ENCODE measurements at places on chromosomes 3 and 15.

- no peak for DNase-seq
Measured at GRCh38 chr3:123129092-123129491, 62.3 kb downstream of the PDIA5 start.

- DNase-seq: no peak
Measured at GRCh38 chr3:182947888-182948287, 32.5 kb downstream of the DCUN1D1 start.

GRCh38 chr3:138078901-138079344, 36.5 kb downstream of the DZIP1L start:
- DNase-seq: no peak

DNA sequence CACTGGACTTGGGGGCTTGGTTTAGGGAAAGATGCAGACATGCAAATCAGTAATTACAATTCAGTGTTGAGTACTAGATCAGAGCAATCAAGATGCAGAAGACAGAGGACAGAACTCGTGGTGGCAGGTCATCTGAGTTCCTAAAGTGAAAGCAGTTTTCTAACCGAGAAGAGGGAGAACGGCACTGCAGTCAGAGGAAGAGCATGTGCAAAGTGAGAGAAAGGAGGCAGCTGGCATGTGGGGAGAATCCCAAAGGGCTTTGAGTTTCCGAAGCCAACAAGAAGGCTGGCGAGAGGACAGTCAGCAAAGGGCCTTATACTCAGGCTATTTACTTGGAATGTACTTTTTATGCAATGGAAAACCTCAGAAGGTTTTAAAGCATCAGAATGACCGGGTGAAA, 87.0 kb downstream of the ANP32A start:
- no peak for DNase-seq

- DNase-seq: no peak
Measured at GRCh38 chr15:29480278-29480677, 210.7 kb upstream of the NSMCE3 start.

DNA sequence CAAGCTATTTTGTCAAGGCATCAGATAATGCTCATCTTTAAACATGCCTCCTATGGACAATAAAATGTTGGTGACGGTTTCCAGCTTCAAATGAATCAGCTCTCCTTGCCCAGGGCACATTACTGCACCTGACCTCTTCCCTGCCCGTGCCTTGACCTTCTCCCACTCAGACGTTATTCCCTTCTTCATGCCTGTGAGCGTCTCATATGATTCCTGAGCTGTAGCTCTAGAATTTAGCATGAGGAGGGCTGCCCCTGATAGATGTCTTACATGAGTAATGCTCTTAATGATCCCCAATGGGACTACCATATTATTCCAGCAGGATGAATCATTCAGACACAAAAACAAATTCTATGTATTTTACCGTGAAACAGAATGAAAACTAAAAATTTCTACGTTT, 762.7 kb downstream of the ROBO1 start:
- no peak for DNase-seq

DNA sequence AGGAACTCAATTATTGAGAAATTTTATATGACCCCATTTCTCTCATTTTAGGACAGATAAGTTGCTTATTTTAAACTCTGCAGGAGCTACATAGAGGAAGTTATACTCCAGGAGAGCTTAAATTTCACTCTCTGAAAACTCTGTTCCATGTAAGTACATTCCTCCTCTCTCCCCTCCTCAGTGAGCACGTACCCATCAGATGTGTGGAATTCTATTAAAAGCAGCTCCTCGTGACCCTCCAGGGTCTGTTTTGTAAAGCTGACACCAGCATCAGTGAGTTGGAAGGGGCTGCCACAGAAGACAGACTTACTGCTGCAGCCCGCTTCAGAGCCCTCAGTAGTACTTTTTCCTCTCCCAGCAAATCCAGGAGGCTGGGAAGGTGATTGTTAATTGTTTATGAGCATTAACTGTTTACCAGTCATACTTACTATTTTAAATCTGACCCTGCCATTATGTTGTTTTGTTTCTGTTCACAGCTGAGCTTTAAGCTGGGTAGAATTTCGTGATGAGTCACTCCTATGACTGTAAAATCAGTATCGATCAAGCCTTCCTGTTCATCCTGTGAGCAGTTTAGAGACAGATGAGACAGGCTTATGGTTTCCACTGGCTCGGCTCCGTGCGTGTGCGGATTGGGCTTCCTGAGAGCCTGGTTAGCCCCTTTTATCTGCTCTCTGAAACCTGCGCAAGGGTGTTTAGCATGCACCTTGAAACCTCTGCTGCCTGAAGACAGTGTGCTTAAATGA, 20.4 kb downstream of the IGF1R start:
- DNase-seq: peak; percentile 31

DNA sequence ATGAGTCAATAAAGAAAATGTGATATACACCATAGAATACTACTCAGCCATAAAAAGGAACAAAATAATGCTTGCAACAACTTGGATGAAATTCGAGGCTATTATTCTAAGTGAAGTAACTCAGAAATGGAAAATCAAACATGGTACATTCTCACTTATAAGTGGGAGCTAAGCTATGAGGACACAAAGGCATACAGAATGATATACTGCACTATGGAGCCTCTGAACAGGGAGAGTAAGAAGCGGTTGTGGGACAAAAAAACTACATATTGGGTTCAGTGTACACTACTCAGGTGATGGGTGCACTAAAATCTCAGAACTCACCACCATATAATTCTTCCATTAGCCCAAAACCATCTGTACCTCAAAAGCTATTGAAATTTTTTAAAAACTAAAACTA, 68.8 kb upstream of the AKAP13 start:
- no peak for DNase-seq

DNA sequence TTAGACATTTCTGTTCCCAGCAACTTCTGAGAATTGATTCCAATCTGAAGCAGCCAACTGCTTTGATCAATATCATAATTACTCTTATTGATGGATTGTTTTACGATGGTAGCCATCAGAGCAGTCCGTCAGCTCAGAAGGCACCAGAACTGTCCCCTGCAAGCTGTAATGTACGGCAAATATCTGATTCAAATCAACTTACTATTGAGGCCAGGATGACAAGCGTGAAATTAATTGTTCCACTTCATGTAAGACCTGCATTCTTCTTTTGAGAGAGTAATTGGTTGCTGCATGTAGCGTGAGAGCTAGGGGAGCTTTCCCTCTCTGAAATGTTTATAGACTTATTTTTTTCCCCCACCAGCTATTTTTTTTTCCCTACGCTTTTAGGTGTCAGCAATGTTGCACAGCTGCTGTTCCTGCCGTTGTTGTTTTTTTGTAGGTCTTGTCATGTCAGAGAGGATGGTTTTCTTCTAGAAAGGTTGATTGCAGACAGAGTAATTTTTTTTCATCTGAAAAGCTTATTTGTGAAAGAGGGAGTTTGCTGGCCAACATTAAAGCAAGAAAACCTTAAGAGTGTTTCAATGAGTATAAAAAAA, 134.9 kb downstream of the CACNA2D3 start:
- DNase-seq: no peak

GRCh38 chr3:113097960-113098447, 107.2 kb downstream of the GTPBP8 start:
- DNase-seq: no peak

DNA sequence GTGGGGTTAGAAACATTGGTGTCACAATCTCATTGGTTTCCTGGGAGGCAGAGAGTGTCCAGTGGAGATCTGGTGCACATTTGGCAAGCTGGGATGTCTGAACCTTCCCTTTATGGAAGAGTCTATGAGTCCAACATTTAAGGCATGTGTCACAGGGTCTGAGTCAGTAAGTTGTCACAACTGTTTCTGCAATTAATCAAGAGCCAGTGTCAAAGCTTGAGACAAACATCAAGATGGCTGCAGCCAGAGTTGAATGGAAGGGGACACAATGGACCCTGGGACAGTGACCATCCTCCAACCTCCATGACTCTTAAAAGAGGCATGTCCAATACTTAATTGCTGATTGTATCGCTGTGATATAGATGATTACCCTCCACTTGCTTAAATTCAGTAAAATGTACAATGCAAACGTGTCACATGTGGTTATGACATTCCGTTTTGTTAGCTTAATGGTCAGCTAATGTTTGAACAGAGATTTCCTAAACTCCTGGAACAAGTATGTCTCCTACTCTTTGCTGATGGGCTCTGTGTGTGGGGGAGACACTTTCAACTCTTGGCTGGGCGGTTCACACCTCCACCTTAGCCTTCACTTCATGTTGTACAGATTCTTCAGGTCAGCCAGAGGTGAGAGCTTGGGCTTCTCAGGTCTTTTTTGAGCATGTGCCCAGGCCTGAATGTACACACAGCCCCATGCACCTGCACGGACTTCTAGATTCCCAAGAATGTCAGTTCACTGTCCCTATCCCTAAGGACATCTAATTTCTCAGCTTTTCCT, 79.9 kb upstream of the PRR23E start:
- no peak for DNase-seq

- DNase-seq: no peak
Measured at GRCh38 chr15:78104119-78104479, 11.7 kb downstream of the SH2D7 start.

- DNase-seq: no peak
Measured at GRCh38 chr3:129625072-129625874, 18.8 kb upstream of the PLXND1 start.

- no peak for DNase-seq
Measured at GRCh38 chr15:44087578-44088465, 107.2 kb downstream of the FRMD5 start.

DNA sequence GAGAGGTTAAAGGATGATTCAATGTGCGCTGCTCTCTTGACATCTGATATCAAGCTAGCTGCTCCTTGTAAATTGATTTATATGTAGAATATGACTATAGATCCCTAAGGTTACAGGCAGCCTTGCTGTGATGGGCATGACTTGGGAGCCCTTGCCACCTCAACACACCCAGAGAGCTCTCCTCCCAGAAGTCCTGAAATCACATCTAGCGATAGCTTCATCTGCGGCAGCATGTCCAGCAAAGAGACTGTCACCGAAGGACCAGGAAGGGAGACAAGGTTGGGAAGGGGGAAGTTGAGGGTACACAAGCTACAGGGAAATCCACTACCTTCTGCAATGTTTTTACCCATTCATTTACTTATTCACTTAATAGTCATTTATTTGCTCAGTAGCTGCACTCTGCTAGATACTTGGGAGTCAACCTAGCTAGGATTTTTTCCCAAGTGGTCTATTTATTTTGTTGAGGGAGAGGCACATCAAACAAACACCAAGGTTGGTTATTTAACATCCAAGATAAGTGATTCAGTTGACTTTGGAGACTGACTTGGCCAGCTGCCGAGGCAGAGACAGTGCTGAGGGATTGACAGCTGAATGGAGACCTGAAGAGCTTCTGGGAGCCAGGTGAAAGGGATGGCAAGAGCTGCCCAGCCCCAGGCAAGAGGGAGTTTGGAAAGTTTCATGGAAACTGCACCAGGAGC, 205.8 kb upstream of the IL12A start:
- no peak for DNase-seq

DNA sequence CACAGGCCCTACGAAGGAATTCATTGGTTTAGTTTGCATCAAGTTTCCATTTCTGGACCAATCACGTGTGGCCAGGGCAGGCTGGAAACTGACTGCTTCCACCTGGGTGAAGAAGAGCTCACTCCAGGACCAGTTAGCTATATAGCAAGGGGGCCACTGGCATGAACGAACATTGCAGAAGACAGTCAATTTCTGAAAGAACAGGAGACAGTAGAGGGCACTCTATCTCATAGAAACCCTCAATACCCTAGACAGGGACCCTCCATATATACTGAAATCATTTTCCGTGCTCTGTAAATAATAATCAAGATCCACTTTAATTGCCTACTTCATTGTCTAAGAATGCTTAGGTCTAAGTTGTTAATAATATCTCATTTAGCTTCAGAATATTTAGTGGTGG, 215.6 kb downstream of the CADPS start:
- no peak for DNase-seq

- DNase-seq: no peak
Measured at GRCh38 chr15:101056366-101057334, 137.5 kb downstream of the LRRK1 start.

DNA sequence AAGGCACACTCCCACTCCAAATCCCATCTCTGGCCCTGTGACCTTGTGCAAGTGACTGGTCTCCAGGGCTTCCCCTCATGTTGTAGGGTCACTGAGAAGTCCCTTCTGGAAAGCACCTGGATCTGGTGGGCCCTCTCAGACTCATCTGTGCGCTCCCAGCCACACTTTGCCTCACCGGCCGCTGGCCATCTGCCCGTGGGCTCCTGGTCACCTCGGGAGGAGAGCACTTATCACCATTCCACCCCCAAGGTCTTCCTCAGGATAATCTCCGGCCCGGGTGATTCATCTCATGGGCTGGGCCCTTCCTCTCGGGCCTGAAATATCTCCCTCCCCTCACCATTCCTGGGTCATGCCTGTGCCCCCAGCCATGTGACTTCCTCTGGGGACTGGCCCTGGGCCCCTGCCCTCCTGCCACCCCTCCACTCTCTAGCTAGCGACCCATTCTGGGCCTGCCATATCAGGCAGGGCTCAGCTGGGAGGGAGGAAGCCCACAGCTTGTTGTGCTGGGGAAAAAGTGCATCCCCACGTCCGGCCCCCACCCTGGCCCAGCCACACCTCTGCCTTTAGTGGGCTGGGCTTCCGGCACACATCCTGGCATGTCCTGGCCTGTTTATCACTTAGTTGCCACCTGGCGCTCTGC, 10.6 kb upstream of the WNT7A start:
- no peak for DNase-seq

- no peak for DNase-seq
Measured at GRCh38 chr3:144079634-144080033, 108.0 kb downstream of the DIPK2A start.

GRCh38 chr15:70336425-70337009, 238.8 kb upstream of the TLE3 start:
- no peak for DNase-seq

DNA sequence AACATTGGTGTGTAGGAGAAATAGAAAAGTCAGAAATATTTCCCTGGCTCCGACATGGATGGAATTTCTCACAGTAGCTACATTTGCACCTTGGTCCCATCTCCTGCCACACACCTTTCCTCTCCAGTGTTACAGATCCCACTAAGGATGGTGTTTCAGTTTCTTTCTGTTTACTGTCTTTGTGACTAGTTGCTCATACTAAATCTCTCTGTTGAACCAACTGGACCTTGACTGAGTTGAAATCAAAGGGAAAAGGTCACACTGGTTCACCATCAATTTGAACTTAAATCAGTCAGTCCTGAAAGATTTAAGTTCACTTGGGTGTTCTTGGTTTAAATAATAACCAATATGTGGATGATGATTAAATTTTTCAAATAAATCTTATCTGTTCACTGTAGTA, 754.2 kb downstream of the OTOL1 start:
- no peak for DNase-seq

DNA sequence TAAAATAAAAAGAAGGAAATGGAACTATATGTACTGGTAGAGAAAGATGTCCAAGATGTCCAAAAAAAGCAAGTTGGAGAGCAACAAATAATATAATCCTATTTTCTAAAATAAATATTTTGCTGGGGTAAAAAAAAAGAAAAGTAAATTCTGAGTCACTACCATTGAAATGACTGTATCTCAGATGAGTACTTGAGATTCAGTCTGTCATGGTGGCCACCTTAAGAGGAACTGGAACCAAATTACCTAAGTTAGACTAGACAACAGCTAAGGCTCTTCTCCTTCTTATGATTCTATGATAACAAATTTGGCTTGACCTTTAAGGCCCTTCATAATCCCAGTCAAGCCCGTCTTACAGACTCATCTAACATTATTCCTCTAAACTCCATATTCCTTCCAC, 270.6 kb upstream of the HES1 start:
- DNase-seq: no peak

- no peak for DNase-seq
Measured at GRCh38 chr3:194852831-194853508, 167.3 kb downstream of the FAM43A start.

All from activated T-cell treated with anti-CD3 and anti-CD28 coated beads for 48 hours (primary cell).